ENCODE measurements at places on chromosomes 3 and 15. TPM values are rescaled to one million over a fixed set of nuclear protein-coding genes. Genes with fewer than 3 reads are reported as not detected.

- DNase-seq, result no peak
Observed at GRCh38 chr3:37862903-37863815, 1.5 kb downstream of the CTDSPL start.

DNA sequence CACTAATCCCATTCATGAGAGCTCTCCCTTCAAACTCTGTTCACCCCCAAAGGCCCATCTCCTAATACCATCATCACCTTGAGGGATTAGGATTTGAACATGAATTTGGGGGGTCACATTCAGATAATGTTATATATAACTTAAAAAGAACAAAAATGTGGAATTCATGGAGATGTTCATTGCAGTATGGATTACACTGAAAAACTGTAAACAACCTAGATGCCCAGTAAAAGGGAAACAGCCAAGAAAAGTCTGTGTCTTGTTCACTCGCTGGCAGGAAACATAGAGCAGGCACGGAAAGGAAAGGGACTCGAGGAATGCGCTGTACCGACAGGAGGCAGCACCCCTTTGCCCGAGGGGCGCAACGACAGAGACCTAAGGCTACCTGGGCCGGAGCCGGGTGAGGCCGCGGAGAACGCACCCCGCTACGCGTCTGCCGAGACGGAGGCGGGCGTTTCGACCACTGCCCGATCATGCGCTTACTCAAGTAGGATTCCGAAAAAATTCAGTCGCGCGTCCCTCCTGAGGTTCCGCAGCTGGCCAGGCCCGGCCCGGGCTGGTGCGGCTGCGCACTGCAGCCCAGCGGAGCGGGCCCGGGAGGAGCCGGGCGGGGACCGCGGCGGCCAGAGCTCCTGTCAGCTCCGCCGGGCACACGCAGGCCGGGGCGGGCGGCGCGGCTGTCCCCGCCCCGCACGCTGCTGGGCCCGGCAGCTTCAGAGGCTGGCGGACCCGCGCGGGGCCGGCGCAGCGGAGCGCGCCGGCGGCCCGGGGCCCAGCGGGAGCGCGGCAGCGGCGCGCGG lies 862 bp upstream of the MAN2A2 start:
- peak; percentile 56 for DNase-seq

DNA sequence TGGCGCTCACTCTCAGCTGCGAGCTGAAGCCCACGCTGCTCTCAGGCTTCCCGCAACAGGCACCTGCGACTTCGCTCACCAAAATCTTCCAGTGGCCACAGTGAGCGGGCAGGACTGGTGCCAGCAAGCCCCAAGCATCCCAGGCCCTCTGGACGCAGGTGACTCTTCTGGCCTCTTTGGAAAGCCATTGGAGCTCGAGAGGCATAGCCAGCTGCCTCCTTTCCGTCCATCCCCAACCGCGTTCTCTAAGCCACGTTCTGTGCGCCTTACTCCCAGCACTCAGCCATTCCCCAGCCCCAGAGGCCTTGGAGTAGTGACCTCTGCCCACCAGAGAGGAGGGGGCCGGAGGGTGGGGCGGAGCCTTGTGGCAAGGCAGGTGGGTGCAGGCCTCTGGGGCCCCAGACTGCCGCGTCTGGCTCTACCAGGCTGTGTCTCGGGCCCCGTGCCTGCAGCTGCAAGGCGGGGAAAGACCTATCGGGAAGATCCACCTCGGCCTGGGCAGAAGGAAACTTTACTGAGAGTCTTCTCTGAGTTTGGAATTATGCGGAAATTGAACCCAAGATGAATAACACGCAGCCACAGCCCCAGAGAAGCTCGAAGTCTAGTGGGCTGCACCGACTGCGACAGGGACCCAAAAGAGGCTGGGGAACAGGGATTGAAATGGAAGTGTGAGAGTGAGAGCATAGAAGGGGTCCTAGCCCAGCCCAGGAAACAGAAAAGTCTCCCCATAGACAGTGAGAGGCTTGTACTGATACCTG lies 3.6 kb upstream of the SOX14 start:
- no peak for DNase-seq

DNA sequence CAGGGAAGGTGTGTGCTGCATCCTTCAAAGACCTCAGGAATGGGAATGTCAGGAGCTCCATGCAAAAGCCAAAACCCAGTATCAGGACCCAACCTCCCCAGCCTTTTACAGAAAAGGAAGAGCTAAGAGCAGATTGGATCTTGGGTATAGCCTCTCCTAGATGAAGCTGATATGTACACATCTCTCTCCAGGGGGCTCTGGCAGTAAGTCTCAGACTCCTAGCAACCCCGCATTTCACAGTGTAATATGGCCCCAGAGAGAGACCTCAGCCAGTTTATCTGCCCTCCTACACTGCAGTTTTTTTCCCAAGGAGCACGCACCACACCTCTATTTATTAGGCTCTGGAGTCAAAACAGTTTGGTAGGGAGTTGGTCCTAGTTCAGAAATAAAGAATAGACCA lies 88.2 kb downstream of the RBPMS2 start:
- DNase-seq, result no peak

DNA sequence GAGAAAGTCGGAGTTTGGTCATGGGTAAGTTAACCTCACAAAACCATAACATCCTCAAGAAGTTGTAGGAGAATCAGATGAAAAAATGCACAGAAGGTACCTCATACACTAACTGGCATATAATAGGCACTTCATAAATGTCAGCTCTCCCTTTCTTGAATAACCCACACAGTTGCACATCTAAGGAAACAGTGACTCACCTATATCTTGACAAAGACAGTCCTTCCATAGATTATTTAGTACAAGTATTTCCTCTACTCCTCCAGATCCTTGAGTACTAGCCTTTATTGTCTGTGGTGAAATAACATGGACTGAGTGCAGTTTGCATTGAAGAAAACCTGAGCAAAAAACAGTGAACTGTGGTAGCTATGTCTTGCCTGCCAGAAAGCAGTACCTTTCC lies 46.6 kb downstream of the MAGI1 start:
- DNase-seq, result no peak

GRCh38 chr3:191470545-191470944 lies 9.6 kb downstream of the PYDC2 start:
- DNase-seq, result no peak

- no peak for DNase-seq
Observed at GRCh38 chr3:158260392-158260791, 150.5 kb downstream of the RSRC1 start.

GRCh38 chr3:177437513-177438337 lies 240.4 kb upstream of the TBL1XR1 start:
- DNase-seq, result no peak

DNA sequence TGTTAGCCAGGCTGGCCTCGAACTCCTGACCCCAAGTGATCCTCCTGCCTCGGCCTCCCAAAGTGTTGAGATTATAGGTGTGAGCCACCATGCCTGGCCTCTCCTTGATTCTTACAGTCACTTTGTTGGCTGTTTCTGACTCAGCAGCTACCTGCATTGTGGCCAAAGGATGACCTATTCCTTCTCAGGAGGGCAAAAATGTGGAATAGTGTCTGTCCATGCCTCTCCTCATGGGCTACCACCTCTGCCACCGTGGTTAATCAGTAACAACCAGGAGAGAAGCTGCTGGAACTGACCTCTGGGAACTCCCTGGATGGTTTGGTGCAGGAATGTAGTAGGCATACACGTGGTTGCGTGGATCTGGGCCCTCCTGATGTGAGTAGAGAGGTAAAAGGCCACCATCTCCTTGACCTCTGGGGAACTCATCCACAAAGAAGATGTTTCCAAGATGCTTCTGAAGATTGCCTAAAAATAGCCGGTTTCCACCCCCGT lies 63.3 kb downstream of the FLNB start:
- no peak for DNase-seq

DNA sequence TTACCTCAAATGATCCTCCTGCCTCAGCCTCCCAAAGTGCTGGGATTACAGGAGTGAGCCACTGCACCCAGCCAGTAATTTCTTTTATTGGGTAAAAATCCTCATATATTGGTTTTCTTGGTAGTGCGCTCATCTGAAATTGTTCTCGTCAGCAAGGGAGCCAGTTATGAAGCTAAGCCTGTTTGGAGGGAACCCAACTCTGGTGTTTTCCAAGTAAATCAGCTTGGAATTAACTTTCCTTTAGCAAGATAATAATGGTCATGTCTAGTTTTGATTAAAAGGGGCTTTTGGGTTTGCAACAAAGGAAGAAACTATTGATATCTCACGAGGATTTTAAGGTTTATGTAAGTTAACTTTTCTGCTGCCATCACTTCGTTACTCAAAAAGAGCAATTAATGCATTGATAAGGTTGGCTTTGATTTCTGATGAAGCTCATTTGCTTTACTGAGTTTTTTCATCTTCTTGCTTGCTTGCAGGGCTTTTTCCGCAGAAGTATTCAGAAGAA lies 72.7 kb downstream of the RARB start:
- DNase-seq, result no peak

DNA sequence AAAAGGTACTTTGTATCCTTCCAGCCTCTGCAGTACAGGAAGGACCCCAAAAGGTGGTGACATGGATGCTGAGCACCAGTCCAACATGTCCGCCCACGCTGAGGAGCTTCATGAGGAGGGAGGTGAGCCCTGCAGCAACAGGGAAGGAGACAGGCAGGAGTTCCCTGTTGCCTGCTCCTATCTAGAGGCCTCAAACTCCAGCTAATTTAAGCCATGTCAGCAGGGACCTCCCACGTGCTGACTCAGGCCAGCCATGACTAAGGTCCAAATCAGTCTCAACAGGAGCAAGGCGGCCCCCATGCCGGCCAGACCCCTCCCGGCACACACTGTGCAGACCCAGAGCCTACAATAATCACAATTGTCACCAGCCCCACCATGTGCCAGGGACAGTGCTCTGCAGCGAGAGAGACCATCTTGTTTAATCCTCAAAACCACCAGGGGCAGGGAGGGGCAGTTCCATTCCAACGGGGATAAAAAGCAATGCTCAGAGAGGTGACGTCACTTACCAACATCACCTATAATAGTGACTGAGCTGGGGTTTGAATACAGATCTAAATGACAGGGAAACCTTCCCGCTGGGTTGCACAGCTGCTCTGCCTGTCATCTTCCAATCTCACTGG lies 54.5 kb upstream of the GATA2 start:
- no peak for DNase-seq

DNA sequence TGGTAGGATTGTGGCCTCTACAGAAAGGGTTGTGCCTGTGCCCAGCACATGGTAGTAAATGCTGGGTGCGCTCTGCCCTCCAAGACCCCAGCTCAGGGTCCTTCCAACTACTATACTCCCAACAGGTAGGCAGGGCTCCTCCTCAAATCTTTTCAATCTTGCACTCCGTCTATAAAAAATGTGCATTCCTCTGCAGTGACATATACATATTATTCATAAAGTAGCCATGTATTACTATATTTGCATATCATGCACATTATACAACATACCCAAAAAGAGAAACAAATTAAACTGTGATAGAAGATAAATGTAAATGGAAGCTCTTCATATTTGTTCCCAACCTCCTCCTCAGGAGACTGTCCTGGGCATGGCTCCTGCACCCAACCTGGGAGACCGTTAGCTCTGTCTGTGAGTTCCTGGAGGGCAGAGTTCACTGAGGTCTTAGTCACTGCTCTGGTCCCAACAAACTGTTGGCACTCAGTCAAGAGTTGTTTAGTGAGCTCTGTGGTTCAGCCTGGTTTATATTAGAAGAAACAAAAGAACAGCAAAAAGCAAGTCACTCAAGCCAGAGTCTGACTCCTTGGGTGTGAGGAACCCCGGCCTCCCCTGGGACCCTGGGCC lies 47.7 kb upstream of the GRIP2 start:
- no peak for DNase-seq

DNA sequence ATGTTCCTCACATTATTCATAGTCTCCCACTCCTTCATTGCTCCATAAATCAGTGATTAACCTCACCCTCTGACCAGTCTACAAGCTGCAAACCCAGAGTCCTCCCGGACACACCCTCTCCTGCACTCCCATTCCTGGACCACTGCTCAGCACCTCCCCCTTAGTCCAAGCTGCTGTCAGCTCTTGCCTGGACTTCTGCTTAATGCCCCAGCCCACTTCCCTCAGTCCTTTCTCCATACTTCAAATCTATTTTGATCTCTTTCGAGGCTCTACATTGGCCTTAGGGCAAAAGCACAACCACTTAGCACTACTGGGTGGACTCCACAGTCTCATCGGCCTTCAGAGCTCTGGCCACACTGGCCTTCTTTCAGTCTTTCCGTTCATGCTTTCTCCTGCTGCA lies 79.4 kb upstream of the FAM98B start:
- no peak for DNase-seq

GRCh38 chr3:145906301-145906700 lies 254.7 kb downstream of the PLOD2 start:
- DNase-seq, result no peak

- DNase-seq, result no peak
Observed at GRCh38 chr15:69117431-69117871, 43.0 kb upstream of the GLCE start.

- DNase-seq, result no peak
Observed at GRCh38 chr15:39215015-39215414, 365.9 kb upstream of the THBS1 start.

GRCh38 chr3:106048946-106049481 lies 180.2 kb upstream of the CBLB start:
- DNase-seq, result no peak

DNA sequence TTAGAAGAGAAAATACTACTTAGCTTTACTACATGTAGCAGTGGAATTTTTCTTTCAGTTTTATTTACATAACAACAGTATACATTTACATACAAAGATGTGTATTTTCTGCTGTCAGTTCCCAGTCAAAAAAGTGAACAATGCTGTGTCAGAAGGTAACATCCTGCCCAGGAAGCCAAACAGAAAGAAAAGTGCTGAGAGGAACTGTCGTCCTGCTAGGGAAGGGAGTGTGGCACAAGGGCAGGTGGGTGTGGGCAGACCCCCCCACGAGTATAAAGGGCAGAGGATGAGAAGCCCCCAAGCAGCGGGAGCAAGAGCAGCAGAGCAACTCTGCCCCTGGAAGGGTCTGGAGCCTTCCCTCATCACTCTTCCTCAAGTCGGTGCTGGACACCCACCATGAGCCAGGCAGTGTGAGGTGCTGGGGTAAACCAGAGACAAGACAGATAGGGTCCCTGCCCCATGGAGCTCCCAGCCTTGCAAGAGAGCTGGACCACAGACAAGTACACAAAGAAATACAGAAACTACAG lies 39.7 kb downstream of the TBC1D2B start:
- DNase-seq, result no peak

GRCh38 chr15:75508840-75509532 lies 57.5 kb upstream of the SIN3A start:
- DNase-seq, result peak; percentile 7

GRCh38 chr3:140094487-140094886 lies 159.5 kb downstream of the CLSTN2 start:
- DNase-seq, result no peak

- DNase-seq, result no peak
Observed at GRCh38 chr3:72746430-72747411, 101.5 kb downstream of the SHQ1 start.

GRCh38 chr3:67521053-67521646 lies 133.3 kb downstream of the SUCLG2 start:
- no peak for DNase-seq

- DNase-seq, result no peak
Observed at GRCh38 chr3:25588441-25589103, 76.1 kb downstream of the TOP2B start.

RAB11A gene
- total RNA-seq, result 139 TPM

EPHA6 gene
- not detected for total RNA-seq

PLSCR4 gene
- not detected for total RNA-seq

MB21D2 gene
- 3.0 TPM for total RNA-seq
